NCI-H1417 treated with DMSO at 0.1 percent for 48 hours (cell line): ENCODE measurements at places on chromosomes 4 and X.

DNA sequence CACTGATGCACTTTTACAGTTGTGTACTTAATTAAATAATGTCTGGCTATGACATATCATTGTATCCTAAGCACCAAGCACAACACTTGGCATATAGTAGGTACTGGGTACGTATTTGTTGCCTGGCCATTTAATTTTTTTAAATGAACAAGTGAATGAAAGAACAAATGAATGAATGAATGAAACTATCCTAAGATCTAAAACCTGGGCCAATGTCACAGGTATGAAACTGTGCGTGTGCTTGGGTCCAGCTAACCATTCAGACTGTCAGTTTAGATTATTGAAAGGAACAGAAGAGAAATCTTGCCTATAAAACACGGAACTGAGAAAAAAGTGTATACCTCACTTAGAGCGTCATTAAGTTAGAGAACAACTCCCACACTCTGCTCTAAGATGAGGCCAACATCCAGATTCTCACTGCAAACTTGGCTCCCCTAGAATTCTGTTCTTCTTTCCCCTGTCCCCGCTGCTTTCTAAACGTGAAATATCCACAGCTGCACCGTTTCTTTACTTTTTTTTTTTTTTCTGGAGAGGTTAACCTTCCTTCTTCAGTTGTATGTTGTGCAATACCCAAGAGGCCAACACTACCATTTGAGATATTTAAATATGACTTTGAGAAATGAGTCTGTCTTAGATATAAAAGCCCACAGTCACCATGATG, 17.3 kb upstream of the SEL1L3 start:
- no peak for DNase-seq

- no peak for DNase-seq
Observed at GRCh38 chr4:86927843-86928395, 6.9 kb upstream of the AFF1 start.

DNA sequence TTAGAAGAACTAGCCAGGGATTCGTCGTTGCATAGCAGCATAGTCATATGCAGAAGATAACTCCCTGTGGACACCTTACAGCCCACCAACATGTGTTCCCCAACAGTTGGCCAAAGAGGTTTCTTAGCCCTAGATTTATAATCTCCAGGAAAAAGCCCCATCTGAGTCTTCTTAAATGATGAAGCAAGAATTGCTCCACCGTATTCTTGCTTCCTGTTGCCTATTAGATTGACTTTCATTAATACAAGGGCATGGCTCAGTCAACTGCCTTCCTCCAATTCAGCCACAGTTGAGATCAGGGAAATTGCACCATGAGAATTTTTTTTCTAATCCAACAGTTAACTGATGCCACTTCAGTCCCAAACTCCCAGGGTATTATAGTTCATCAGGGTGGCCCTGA, 5.2 kb upstream of the AFF2 start:
- no peak for DNase-seq

DNA sequence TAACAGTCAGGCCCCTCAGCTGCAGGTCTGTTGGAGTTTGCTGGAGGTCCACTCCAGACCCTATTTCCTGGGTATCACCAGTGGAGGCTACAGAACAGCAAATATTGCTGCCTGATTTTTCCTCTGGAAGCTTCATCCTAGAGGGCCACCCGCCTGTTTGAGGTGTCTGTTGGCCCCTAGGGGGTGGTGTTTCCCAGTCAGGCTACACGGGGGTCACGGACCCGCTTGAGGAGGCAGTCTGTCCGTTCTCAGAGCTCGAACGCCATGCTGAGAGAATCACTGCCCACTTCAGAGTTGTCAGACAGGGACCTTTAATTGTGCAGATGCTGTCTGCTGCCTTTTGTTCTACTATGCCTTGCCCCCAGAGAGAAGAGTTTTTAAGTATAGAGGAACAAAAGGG, 160.8 kb downstream of the DKK2 start:
- DNase-seq = no peak

DNA sequence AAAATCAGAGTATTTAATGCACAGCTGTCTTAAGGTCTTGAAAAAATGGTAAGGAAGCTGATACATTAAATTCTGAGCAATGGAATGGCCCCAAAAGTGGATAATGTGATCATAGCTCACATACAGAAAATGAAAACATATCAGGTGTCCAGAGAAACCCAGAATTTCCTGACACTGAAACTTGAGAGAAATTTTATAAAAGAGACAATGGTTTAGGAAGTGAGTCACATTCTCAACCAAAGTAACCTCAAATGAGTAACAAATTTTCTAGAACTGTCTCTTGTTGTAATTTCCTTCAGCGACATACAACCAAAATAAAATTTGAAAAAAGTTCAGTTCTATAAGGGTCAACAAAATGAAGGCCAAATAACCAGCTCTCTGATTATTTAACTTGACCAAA, 37.4 kb upstream of the PACRGL start:
- DNase-seq = no peak

- no peak for DNase-seq
Observed at GRCh38 chr4:86630629-86631028, 36.5 kb downstream of the PTPN13 start.

DNA sequence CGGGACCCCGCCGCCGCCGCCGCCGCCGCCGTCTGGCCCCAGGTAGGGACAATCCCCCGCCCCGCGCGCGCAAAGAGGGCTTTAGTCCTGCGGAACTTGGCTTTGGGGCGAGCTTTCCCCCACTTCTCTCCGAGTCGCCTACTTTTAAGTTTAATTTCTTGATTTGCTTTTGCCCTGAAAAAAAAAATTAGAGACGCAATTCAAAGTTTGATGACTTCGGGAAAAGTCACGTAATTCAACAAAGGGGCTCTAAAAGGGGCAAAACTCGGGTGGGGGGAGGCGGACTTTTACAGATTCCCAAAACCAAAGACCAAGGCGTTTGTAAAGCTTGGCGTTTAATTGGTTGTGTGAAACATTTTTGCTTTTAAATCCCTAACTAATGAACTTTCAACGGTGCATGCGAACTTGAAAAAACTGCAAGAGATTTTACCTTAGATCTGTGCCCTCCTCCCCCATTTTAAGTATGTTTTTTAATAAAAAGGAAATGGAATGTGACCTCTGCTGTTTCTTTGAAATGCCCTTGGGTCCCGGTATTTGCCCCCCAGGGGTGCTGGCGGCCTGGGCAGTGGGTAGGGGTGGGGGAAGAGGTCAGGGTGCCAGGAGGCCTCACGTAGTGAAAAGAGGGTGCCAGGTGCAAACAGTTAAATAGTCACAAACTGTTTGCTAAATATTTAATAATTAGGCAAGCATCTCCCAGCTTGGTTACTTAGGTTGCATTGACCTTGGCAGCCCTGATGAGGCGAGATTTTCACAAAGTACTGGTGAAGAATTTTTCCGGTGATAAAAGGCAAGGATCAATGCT, 209.7 kb downstream of the NWD2 start:
- DNase-seq = no peak

DNA sequence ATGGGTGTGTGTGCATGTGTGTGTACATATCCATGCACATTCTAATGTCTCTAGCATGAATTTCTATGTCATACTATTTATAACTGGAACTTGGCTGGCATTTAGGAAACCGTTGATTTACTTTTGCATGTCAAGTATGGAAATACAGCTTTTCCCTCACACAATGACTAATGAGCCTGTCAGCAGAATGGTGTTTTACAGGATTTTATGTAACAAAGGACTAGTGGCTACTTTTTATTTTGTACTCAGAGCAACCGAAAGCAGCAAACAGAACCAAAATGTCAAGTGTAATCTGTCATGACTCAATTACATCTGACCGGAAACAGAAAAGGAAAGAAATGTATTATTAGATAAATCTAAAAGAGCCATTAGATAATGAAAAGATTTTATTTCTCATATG, 1911.5 kb upstream of the AGA start:
- DNase-seq = no peak

- no peak for DNase-seq
Observed at GRCh38 chrX:11244636-11245035, 48.6 kb upstream of the AMELX start.

- DNase-seq = no peak
Observed at GRCh38 chrX:97639526-97639925, 755.8 kb downstream of the RPA4 start.

GRCh38 chrX:40734971-40735324, 394 bp downstream of the MED14 start:
- DNase-seq = no peak

- DNase-seq = peak; percentile 95
Observed at GRCh38 chr4:128393101-128393704, 105.6 kb upstream of the PGRMC2 start.

- DNase-seq = no peak
Observed at GRCh38 chr4:41465146-41465761, 72.7 kb upstream of the LIMCH1 start.

GRCh38 chr4:23213198-23213597, 520.5 kb downstream of the GBA3 start:
- DNase-seq = no peak

DNA sequence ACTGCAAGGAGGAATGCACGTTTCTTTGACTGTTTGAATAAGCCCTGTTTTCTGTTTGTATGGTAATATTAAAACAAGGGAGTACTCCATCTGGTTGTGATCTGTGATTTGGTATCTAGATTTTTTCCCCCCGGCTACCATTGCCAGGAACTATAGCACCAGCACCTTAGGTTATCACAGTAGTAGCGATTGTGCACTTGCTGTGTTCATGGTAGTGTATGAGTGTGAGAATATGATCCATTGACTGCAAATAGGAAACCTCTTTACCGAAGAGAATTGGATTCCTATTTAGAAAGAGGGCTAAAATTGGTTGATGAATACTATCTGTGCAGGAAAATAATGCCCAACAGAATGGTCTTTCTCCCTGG, 69.9 kb downstream of the LARP7 start:
- no peak for DNase-seq

DNA sequence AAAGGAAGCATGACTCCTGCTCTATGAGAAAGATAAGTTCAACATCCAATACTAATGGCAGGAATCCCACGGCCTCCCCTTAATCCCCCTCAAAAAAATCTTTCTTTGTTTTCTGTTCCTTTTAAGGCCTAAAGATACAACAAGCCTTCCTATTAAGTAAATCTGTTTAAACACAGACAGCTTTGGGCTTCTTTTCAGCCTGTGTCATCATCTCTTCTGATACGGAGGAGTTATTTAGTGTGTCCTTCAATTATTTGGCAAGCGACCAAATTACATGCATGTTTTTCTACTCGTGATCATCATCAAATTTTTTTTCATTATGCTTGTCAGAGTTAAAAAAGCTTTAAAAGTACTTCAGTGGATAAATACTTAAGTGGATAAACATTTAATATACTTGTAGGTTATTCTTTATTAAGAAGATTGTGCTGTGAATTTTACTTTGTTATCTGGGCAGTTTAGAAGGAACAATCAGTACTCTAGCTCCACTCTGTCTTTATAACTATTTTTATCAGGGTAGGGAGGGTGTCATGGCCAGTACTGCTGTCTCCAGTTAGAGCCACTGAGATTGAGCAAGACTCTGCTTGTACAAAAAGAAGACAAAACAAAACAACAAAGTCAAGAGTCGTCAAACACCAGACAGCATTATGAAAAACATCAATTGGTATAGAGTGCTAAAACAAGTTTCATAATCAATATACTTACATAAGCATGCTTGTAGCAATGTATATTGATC, 210.7 kb downstream of the PRR32 start:
- no peak for DNase-seq

- DNase-seq = no peak
Observed at GRCh38 chr4:99411041-99411440, 24.1 kb downstream of the ADH7 start.

- DNase-seq = no peak
Observed at GRCh38 chr4:55635741-55636655, at the start of gene NMU. Gene NMU (minus strand): TSS chr4:55636298. CDS start chr4:55636192, 106 bp downstream.

GRCh38 chrX:77628294-77629025, 157.6 kb downstream of the ATRX start:
- DNase-seq = no peak

DNA sequence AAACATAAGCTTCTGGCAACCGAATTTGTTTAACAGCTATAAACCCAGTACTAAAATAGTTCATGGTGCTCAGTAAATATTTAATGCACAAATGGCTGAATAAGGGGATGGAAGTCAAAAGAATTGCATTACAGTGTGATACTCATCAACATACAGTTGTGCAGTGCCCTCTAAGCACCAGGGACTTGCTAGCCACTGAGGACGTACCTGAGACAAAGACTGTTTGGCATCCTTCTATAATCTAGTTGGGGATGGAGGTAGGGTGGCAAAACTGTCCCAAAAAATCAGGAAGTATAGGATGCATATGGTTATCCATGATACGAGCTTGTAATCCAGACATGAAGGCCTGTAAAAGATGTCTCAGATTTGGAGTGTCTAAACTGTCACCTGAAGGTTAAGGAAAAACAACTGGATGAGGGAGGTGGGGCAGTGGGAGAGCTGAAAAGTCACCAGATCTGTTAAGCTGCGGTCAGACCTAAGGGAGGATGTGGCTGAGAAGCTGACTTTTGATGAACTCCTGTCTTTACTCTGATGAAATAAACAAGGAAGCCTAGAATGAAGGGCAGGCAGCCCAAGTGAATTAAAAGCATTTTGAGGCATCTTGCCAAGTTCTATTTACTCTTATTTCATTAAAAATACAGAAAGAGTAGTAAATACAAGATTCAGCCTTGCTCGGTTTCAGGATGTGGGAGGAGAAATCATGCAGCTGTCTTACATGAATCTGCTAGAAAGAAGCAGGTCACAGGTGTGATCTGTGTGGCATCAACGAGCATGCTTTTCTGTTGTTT, 12.0 kb upstream of the CD38 start:
- no peak for DNase-seq

DNA sequence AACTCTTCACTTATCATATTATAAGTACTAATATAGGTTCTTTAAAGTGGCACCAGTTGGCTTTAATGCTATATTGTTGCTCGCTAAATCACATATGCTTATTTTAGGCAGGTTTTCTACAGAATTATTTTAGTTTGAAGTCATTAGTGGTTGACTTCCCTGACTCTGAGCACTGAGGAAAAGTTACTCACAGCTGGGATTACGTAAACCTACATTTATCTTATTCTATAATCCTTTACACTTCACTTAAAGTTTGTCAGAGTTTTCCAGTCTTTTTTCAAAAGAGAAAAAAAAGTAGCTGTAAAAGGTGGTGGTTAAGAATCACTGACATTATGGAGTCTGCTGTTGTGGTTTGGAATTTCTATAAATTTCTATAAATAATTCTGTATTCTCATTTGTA, 5.8 kb downstream of the UGT2B4 start:
- no peak for DNase-seq

DNA sequence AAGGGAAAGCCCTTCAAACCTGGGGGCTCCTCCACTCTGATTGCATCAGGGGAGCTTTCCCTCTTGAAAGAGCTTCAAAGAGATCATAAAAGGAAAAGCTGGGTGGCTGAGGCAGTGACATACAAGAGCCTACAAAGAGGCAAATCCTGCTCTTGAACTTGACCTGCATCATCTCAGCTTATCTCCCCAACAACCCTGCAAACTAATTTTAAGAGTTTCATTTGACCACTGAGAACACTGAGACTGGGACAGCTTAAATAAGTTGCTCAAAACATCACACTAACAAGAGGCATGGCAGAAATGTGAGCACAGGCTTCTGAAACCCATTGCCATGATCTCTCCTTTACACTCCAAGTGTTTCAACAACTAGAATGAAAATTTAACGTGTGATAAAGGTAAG, 101.6 kb upstream of the PPARGC1A start:
- no peak for DNase-seq
